ENCODE measurements at places on chromosomes 1 and 21.

DNA sequence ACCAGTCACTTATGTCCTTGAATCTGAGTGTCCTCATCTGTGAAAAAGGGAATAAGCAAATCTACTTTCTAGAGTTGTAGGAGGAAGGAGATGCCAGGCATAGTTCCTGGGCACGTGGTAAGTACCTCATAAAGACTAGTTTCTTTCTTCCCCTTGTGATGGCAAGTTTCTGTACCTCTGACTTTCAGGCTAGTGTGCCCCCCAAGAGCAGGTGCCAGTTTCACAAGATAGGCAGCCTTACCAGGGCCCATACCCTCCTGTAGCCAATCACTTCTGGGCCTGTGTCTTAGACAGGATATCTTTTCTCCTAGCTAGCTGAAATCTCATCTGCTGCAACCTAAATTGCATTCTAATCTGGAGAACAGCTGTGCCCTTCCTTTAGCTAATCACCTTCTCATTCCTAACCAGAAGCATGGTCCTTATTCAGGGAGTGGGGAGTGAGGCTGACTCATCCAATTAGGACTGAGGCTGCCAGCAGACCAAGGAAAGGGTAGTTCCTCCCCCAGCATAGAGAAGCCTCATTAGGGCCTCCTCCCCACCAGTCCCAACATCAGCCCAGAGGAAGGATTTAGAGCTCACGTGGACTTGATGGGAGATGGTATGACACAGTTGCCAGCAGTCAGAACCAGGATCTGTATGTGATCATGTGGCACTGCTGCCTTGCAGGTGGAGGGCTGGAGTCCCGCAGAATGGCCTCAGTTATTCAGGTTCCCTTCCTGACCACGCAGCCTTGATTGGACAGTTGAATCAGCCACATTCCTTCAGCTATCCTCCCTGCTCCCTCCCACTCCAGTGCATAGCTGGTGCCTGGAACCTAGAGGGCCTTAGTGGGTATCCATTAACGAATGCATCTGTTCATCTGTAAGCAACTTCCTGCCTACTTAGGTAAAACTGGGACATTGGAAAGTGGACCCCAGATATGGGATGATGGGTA is 7.9 kb downstream of the KLHDC8A start:
- DNase-seq: no peak

- no peak for DNase-seq
Measured at GRCh38 chr1:211009944-211010343, 124.0 kb downstream of the KCNH1 start.

DNA sequence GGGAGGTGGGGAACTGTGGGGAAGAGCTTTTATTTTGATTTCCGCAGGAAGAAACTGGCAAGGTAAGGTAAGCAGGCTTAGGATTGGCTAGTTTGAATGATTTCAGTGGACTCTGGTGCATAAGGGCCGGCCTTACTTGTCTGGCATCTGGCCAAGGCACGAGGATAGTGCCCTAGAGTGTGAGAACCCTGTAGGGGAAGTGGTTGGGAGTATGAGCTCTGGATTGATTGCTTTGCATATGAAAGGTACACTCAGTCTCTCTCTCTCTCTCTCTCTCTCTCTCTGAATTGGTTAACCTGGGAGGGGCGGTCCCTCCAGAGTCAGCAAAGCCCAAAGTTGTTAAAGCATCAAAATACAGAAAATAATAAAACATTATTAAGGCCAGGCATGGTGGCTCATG is 463.0 kb downstream of the SIPA1L2 start:
- DNase-seq: no peak

- no peak for DNase-seq
Measured at GRCh38 chr1:194184974-194185373, 998.6 kb upstream of the B3GALT2 start.

GRCh38 chr1:54955359-54955758 is 25.1 kb upstream of the TMEM61 start:
- DNase-seq: no peak

DNA sequence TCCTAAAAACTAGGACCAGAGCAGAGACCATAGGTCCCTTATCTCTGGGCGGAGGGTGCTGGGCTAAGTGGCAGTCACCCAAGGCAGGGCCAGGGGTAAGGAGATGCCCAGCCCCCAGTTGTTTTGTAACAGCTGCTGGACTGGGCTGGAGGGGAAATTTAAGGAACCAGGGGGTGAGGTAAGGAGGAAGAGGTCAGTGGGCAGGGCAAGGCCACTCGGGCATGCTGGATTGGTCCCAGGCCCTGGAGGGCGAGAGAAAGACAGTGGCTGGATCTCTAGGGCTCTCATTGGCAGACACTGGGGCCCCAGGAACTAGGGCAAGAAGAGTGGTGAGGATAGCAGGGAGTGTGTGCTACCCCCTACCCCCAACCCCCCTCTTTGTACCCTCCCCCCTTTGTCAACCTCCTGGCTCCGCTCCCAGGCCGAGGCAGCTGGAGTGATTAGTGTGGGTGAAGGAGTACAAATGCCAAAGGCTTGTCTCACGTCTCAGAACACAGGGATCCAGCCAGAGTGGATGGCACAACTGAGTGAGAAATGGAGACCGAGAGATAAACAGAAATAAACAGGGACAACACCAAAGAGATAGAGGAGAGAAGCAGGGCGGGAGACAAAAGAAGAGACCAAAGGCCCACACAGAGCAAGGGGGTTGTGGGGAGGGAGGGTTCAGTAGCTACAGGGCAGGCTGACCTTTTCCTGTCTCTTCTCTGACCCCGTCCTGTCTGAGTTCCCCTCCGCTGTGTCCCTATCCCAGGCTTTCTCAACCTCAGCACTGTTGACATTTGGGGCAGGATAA is 20.5 kb upstream of the THRAP3 start:
- no peak for DNase-seq

GRCh38 chr21:37241426-37241825 is 25.7 kb downstream of the VPS26C start:
- no peak for DNase-seq

DNA sequence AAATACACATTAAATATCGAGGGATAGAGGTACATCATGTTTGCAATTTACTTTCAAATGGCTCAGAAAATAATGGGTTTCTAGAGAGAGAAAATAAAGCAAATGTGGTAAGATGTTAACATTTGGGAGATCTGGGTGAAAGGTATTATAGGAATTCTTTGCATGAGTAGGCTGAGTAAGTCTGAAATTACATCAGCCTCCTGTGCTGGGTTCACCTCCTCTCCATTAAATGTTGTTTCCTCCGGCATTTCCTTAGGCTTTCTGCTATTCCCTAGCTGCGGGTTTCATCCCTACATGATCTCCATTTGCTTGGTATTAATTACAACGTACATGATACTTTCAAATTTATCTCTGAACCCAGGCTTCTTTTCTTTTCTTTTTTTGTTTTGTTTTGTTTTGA is 31.6 kb downstream of the ZMYND12 start:
- no peak for DNase-seq

GRCh38 chr1:150807249-150808023 is 624 bp downstream of the CTSK start:
- DNase-seq: no peak

- no peak for DNase-seq
Measured at GRCh38 chr1:154849645-154850131, 20.4 kb downstream of the KCNN3 start.

GRCh38 chr1:172745014-172745413 is 86.1 kb downstream of the FASLG start:
- peak; percentile 62 for DNase-seq

DNA sequence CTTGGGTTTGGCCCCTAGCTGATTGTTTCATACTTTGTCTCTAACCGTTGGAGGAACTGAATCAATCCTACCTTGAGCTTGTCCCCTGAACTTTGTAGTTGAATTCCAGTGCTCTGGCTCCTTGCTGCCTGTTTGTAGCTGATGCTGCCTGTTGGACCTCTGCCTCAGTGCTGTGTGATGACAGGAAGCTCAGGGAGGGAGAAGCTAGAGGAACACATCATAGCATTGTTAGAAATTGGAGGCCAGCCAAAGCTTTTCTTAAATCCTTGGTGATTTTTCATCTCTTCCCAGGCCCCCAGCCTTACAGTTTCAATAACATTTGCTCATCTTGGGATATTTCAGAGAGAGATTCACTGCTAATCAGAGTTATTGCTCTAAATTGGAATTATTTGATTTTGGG is 34.0 kb downstream of the MACF1 start:
- peak; percentile 38 for DNase-seq

Data from GM04504 (cell line).